ENCODE measurements at places on chromosomes 5 and 9.

DNA sequence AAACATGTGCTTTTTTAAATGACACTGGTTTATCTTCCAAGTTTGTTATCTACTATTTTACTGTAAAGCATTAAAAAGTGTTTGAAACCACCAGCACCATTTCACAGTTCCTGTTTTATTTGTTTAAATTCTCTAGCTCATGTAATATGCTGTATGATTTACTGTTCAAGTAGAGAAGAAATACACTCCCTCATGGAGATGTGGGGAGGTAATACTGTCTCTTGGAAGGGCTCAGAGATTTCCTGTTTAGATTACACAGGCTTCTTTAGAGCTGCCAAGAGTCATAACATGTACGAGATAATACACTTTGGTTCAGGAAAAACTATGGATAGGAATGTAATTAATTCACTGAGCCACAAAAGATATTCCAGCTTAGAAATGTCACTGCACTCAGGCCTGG is 135.0 kb upstream of the CCDC152 start:
- no peak for DNase-seq

GRCh38 chr9:93464395-93464794 is 11.0 kb upstream of the FAM120AOS start:
- DNase-seq = no peak

GRCh38 chr5:81726297-81726696 is 24.6 kb downstream of the SSBP2 start:
- DNase-seq = no peak

GRCh38 chr5:101585366-101585765 is 682.3 kb upstream of the ST8SIA4 start:
- no peak for DNase-seq

DNA sequence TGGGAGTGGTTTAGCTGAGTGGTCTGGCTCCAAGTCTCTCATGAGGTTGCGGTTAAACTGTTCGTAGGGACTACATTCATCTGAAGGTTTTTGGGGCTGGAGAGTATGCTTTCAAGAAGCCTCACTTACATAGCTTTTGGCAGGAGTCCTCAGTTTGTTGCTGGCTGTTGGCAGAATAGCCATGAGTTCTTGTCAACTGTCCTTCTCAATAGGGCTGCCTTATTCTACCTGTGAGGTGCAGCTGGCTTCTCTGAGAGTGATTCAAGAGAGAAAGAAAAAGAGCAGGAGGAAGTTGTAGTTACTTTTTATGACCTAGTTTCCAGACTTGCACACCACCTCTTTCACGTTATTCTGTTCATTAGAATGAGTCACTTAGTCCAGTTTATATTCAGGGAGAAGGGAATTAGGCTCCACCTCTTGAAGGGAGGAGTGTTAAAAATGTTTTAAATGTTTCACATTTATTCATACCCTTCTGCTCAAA is 33.2 kb downstream of the YTHDC2 start:
- DNase-seq = no peak

DNA sequence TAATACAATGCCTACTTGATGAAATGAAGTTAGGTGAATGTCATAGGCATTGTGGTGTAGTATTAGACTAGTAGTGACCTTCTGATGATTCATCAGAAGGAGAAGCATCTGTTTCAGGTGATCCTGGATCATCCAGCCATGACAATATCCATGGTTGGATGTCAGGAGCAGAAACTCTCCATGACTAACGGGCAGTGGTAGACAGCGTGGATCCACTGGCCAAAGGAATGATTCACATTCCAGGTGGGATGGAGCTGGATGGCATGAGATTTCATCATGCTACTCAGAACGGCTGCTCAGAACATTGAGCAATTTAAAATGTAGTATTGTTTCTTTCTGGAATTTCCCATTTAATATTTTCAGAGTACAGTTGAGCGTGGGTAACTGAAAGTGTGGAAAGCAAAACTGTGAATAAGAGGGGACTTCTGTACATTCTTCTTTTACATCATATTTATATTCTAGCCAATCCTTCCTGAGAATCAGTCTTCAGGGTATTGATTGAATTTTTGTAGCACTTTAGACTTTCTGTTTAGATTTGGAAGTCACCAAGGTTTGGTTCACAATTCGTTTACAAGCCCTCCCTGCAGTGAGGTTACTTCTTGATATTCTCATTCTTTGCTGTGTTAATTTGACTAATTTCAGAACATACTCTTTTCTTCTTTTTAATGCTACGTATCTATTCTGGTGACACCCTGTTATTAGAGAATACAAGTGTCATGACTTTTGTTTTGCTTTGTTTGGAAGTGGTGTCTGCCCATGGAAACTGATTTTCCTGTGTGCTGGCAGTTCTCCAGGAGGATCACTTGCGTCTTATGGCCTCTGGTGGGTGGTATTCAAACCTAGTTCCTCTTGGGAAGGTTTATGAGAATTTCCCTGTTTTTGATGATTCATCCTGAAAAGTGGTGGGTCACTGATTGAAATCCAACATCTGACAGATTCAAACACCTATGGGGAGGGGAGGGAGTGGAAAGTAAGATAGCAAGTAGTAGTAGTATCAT is 12.2 kb upstream of the CLINT1 start:
- no peak for DNase-seq

DNA sequence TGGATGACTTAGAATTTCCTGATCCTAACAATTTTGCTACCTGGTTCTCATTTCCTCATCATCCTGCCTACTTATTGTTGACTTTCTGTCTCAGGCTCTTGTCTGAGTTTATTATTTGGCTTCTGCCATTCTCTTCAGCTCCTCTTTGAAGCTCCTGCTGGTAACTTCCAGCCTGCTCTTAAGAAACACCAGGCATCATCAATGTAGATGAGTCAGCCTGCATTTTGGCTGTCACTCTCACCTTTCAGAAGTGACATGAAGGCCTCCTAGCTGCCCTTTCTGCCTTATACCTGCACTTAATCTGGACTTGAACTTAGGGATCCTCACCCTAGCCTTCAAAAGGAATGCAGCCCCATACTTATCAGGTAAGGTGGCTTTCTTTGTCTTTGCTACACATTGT is 551.8 kb upstream of the ZNF608 start:
- DNase-seq = no peak

GRCh38 chr9:87109851-87110250 is 162.5 kb upstream of the GAS1 start:
- DNase-seq = no peak

DNA sequence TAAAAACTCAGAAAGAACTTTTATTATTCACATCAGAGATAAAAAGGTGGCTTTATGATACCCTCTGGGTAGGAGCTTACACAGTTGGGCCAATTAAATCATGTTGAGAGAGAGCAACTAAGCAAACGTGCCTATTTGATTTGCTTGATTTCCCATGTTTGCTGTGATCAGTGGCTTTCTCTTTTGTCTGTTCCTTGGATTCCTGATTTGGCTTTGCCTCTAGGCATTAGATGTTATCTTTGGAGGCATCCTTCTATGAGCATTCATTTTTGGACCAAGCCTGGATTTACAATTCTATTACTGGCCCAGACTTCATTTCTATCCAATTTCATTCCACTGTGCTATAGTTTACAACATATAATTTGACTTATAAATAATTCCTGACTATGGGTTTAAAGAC is 35.9 kb downstream of the VCAN start:
- no peak for DNase-seq

- DNase-seq = no peak
These were observed 79.7 kb upstream of the ORM1 start for GRCh38 chr9:114243240-114243639.

GRCh38 chr5:172918421-172919371 is 40.5 kb upstream of the RPL26L1 start:
- DNase-seq = no peak

DNA sequence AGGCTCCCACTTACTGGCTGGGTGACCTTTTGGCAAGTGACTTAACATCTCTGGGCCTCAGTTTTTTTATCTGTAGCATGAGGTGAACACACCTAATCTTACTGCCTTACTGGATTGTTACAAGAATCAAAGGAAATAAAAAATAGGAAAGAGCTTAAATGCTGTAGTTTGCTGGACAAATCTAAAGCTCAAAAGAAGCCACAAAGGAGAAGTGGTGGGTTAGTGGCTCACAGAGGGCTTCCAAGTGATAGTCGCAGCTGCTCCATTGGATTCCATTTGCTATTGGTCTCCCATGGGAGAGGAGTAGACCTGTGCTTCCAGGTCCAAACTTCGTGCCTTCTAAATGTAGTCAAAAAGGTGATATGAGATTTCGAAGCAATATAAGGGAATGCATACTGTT is 123.6 kb downstream of the SEMA6A start:
- DNase-seq = no peak

DNA sequence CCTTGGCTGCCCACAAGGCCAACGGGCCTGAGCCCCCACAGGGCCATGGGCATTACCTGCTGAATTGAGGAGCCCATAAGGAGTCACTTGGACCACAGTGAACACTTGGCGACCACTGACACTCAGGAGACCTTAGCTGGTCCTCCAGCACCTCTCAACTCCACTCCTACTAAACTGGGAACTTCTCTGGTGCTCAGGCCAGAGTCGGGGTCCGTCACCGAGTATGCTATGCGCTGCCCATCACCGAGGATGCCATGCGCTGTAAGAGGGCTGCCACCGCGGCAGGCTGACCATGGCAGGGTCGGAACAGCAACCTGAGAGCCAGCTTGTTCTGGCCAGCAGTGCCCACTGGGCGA is 600 bp upstream of the SQSTM1 start:
- DNase-seq = no peak

DNA sequence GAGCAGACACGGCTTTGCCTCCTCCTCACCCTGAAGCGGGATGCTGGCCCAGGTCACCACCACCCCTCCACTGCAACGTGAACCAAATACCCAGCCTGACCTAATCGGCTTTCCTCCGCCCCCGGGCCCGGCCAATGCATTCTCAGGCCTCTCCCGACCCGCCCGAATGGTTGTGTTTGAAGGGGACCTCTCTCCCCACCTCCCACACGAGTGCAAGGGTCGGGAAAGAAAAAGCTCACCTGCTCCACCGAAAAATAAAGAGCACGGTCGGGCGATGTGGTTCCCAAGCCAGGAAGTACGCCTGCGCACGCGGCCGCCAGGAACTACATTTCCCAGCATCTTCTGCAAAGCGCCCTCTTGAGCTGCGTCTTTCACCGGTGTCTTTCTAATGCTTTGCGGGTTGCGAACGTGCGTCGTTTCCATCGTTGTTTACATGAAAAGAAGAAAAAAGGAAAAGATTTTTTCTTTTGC is at the start of gene ZNF883:
Gene ZNF883, minus strand, starts transcription at position 282 of the 471 bp plus-strand sequence.
- DNase-seq = no peak

GRCh38 chr5:131942016-131942415 is 3.4 kb downstream of the MEIKIN start:
- DNase-seq = no peak

DNA sequence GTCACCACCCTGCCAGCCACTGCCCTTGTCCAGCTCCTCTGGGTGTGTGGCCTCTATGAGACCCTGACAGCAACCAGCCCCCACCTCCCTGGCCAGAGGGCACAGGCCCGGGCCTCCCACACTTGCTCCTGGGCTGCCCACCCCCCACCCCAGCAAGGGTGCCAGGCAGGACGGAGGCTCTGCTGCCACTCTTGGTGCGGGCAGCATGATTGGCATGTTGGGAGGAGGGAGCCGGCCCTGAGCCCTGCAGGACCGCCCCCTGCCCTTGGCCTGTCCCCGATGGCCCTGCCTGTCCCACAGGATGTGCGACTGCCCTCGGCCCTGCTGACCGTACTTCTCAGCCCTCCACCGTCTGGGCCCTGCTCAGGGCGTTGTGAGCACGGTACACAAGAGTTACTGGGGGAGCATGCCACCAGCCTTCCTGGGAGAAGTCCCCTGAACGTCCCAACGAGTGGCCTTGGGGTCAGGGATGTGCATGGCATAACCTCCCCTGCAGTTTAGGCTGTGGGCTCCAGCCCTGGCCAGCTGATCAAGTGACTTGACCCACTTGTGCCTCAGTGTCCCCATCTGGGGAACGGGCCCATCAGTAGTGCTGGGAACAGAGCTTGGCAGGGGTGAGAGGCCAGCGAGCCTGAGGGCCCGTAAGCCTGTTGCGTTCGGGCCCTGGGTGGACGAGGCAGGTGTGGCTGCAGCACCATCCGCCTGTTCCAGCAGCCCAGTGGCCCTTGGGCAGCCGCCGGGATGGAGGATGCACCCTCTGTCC is 16.0 kb downstream of the GPSM1 start:
- no peak for DNase-seq

- DNase-seq = no peak
These were observed 101.9 kb downstream of the RPS23 start for GRCh38 chr5:82176115-82176814.

DNA sequence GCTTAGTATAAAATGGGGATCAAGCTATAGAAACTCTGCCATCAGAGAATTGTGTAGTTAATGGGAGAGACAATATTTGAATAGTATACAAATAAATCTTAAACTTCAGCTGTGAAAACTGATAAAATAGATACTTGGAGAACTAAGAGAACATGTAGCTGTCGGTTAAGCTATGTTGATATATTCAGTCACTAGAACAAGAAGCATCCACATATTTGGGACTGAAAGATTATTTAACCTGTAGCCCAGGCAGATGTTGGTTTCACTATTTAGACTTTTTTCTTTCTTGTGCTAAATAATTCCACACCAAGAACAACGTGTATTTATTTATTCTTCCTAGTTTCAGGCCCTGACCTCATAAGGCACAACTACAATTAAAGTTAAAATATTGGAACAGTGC is 521.0 kb upstream of the CCNG1 start:
- no peak for DNase-seq

DNA sequence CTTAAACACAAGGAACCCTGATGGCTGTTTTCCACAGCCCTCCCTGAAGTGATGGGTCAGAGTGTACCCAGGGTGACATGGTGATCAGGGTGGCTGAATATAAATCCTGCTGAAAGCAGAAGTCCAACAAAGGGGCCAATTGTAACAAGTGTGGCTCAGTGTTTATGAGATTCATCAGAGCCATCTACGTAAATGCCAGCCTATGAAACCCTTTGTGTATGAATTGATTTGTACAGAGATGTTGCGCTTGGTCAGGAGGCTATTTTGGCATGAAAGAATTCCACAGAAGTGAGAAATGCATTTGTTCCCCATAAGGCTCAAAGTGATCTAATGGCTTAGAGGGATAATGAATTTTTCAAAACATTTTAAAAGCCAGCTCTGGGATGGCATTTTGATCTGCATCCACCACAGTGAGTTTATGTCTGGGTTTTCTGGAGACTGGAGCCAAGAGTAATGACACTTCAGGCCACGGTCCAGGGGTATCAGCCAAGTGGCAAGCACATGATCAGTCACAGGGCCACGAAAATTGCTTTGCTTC is 12.4 kb downstream of the PRUNE2 start:
- DNase-seq = no peak

- DNase-seq = peak; percentile 37
These were observed 162.2 kb downstream of the SREK1 start for GRCh38 chr5:66306105-66306843.

DNA sequence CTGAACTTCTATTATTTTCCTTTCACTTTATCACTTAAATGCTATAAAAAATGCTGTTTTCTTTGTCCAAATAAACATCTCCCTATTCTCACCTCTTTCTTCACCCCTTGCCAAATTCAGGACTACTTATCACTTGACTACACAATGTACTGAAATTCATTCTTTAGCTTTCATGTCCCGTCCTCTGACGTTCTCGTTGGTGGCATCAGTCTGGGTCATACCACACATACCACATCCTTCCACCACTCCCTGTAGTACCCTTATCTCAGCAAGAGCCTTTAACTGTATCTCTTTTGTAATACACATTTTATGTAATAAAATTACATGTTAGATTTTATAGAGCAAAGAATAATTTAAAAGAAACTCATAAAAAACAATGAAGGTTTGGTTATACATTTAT is 231.1 kb upstream of the PAPPA start:
- DNase-seq = peak; percentile 95

- no peak for DNase-seq
These were observed 16.7 kb upstream of the PHYHD1 start for GRCh38 chr9:128903871-128904620.

- DNase-seq = no peak
These were observed 168.2 kb downstream of the SREK1 start for GRCh38 chr5:66312266-66312665.
